ENCODE measurements at places on chromosomes 11 and 22.

DNA sequence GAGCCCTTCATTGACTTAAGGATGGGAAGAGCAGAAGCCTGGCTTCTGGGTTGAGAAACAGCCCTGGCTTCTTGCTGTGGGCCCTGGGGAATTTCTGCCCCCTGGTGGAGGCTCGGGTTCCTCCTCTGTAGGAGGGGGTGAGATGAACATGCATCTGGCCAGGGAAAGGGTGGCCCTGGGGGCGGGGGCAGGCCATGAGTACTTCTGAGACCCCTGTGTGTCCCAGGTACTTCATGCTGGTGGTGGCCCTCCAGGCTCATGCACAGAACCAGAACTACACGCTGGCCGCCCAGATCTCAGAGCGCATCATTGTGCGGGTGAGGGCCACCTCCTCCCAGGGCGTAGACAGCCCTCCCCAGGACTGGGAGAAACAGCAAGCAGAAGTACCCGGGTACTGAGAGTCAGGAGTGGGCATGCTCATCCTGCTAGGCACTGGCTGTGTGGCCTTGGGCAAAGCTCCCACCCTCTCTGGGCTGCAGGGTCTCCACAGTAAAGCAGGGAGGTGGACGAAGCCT is 15.8 kb downstream of the TMEM258 start:
- DNase-seq: peak; percentile 93

DNA sequence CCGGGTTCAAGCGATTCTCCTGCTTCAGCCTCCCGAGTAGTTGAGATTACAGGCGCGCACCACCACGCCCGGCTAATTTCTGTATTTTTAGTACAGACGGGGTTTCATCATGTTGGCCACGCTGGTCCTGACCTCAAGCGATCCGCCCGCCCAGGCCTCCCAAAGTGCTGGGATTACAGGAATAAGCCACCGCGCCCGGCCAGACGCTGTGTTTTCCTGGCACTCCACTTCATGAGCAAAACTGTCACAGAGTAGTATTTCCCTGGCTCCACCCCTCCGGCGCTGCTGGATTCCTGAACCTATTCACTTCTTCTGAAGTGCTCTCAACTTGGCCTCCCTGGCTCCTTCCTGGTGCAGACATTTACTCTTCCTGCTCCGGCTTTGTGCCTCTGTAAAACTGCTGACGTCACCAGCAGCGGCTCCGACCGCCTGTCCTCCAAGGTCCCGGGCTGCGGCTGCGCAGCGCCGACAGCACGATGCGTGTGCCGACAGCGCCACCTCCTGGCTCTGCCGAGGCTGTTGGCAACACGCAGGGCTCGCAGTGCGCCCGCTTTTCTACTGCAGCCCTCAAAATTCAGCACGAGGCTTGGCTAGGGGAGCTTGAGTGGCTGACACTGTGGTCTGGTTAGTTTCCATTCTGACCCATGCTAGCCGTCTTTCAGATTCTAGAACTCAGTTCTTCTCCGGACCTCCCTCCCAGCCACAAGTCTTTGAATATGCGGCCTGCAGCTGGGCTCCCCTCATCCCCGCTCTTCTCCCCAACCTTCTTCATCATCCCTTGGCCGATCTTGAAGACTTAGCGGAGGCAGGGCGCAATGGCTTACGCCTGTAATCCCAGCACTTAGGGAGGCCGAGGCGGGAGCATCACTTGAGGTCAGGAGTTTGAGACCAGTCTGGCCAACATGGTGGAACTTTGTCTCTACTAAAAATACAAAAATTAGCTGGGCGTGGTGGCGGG is 36.6 kb downstream of the APOL3 start:
- peak; percentile 98 for DNase-seq

- DNase-seq: peak; percentile 79
Observed at GRCh38 chr11:67572747-67573419, 10.7 kb upstream of the GSTP1 start.

GRCh38 chr11:131581046-131581445 is 210.6 kb downstream of the NTM start:
- no peak for DNase-seq

DNA sequence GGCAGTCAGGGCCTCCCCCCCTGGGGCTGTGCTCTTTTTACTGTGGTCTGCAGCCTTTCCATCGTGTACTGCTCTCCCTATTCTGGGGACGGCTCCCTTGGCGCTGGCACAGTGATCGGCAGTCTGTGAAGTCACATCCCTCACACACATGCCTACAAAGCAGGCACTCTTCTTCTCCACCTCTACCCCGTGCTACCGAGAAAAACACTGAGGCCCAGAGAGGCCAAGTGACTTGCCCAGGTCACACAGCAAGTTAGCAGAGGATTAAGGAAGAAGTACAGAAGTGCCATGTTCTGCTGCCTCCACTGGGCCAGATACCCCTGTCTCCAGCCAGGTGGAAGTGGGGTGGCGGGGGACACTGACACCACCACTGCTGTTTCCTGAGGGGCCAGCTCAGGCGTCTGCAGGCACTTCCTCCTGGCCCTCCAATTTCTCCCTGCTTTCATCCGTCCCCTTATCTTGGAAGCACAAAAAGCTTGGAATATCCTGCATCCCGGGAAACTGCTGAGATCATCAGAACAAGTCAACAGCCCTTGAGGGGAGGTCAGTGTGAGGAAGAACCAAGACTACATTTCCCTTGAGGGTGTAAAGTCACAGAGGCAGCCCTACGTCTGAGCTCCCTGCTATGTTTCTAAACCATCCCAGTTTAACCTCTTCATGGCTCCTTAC is 30.2 kb upstream of the KLHL35 start:
- DNase-seq: no peak

DNA sequence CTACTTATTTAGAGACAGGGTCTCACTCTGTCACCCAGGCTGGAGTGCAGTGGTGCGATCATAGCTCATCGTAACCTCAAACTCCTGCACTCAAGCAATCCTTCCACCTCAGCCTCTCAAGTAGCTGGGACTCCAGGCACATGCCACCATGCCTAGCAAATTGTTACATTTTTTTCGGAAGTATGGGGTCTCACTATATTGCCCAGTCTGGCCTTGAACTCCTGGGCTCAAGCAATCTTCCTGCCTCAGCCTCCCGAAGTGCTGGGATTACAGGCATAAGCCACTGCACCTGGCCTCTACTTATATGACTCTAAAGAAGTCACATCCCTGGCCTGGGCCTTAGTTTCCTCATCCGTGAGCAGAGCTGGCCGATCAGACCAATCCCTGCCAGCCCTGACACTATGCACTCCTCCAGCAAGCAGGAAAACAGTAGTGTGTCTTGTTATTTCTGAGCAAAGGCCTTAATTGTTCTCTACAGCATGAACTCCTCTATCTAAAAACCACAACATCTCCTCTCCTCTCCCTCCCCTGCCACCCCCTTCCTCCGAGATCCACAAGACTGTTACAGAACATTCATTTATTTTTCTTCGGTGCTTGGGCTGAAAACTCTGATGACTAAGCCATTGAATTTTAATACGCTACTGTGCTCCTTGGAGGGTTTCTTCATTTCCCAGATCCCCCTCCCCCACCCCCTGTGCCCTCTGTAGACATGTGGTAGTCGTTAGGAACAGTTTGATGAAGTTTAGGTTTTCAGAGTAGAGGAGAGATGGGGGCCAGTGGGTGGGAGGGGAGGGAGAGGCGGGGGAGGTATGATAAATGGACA is 91.5 kb downstream of the ABTB2 start:
- DNase-seq: peak; percentile 42

DNA sequence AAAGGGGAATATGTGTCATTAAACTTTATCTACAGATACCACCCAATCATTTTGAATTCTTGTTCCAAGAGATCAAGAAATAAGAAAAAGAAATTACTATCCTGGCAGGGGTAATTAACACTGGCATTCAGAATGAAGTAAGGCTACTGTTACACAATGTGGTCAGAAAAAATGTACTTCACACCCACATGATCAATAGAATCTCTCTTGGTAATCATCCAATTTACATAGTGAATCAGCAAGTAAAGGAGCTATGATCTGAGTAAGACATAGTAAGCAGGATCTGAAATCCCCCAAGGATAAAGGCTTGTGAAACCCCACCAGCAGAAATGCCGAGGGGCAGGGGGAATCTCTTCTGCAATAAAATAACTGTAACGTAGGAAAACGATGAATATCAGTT is 466.5 kb downstream of the FAM181B start:
- no peak for DNase-seq

DNA sequence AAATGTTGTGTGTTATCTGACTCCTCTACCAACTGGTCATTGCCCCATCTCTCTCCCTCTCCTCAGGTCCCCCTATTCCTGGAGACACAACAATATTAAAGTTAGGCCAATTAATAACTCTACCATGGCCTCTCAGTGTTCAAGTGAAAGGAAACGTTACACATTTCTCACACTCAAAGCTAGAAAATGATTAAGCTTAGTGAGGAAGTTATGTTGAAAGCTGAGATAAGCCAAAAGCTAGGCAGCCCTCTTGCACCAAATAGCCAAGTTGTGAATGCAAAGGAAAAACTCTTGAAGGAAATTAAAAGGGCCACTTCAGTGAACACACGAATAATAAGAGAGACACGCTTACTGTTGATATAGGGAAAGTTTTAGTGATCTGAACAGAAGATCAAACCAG is 6.9 kb downstream of the DLG2 start:
- DNase-seq: no peak

DNA sequence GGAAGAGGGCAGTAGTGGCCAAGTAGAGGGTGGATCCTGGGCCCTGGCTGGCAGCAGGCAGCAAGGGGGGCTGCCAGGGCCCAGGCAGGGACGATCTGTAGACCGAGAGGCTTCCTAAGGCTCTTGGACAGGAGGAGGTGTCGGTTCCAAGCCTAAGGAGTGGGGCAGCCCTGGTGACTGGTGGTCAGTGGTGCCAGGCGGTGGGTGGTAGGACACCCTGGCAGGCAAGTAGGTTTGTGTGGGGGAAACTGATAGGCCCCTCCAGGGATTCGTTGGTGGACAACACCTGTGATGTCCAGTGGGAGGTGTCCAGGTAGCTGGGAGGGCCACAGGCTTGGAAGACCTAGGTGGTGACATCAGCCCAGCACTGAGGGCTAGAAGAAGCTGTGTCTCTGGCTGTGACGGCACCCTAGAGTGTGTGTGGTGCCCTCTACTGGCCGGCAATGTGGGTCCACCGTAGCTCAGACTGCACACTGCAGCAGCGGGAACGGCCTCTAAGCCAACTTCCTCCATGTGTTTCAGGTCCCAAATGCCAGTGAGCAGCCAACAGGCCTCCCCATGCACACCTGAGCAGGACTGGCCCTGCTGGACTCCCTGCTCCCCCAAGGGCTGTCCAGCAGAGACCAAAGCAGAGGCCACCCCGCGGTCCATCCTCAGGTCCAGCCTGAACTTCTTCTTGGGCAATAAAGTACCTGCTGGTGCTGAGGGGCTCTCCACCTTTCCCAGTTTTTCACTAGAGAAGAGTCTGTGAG is 9.4 kb upstream of the SAMM50 start:
- peak; percentile 75 for DNase-seq

DNA sequence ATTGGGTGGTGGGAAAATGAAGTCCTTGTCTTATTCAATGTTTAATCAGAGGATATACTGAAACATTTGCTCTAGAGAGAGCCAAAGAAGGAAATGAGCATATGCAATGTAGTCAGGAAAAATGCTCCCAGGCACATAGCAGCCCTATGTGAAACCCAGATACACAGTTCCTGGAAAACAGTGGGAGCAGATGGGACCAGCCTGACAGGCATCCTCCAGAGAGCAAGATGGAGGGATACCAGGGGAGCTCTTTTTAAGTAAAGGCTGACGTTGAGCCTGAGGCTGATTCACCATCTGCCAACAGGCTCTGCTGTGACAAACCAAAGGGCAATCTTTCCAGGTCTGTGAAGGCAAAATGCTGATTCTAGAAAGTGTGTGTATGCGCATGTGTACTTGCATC is 559.4 kb upstream of the KIRREL3 start:
- DNase-seq: no peak

DNA sequence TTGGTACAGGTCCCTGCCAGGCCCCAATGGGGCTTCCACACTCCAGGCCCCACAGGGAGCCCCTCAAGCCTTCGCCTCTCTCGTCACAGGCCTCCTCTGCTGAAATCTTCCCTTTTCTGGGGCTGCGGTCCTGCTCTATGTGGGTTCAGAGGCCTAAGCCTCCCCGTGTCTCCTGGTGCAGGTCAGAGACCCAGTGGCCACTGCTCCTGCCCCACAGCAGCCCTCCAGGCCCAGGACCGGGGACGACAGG is 5.9 kb upstream of the IFITM3 start:
- DNase-seq: no peak

DNA sequence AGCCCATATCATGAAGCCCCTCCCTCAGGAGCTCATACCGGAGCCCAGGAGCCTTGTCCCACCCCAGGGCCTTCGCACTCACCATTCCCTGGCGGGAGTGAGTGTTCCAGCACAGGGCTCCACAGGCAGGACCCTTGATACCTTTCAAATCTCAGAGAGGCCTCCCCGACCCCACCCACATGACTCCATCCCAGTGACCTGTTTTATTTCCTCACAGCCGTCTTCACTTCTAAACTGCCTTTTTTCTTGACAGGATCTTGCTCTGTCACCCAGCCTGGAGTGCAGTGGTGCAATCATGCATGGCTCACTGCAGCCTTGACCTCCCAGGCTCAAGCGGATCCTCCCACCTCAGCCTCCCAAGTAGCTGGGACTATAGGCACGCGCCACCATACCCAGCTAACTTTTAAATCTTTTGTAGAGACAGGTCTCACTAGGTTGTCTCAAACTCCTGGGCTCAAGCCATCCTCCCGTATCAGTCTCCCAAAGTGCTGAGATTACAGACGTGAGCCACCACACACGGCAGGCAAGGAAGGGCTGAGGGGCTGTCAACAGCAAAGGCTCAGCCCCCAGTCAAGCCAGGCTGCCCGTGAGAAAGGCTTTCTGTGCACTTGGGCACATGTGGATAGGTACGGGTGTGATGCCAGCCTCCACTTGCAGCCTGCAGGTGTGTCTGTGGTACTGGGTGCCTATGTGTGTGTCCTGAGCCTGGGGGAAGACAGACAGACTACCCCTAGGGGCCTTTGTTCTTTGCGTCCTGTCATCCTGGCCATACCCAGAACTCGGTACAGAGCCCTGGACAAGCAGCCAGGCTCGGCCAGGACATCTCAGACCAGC is 9.3 kb downstream of the RPL3 start:
- DNase-seq: peak; percentile 67

GRCh38 chr22:45399712-45400445 is 13.5 kb downstream of the SMC1B start:
- DNase-seq: no peak

DNA sequence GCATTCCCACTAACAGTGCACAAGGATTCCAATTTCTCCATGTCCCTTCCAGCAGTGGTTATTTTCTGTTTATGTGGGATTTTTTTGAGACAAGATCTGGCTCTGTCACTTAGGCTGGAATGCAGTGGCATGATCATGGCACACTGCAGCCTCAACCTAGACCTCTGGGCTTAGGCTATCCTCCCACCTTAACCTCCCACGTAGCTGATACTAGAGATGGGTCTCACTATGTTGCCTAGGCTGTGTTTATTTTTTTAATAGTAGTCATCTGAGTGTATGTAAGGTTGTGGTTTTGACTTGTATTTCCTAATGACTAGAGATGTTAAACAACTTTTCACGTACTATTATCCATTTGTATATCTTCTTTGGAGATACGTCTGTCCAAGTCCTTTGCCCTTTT is 74.6 kb downstream of the KCNQ1OT1 start:
- no peak for DNase-seq

GRCh38 chr11:14270690-14271542 is 88.1 kb downstream of the RRAS2 start:
- peak; percentile 49 for DNase-seq

Data from suppressor macrophage treated with lipopolysaccharide for 1 hour (primary cell).